ENCODE measurements at places on chromosomes 2 and 18. TPM values are rescaled to one million over a fixed set of nuclear protein-coding genes. Genes with fewer than 3 reads are reported as not detected.

The GREB1L gene
- total RNA-seq: 154 TPM

The CTIF gene
- total RNA-seq: 137 TPM

The GLI2 gene
- 3.9 TPM for total RNA-seq

The MERTK gene
- total RNA-seq: 2.3 TPM

The GKN1 gene
- not detected for total RNA-seq

The PRR30 gene
- not detected for total RNA-seq

The SRD5A2 gene
- total RNA-seq: not detected

The UGT1A6 gene
- total RNA-seq: not detected

The BOLL gene
- not detected for total RNA-seq

The LDLRAD4 gene
- total RNA-seq: 0.29 TPM

DNA sequence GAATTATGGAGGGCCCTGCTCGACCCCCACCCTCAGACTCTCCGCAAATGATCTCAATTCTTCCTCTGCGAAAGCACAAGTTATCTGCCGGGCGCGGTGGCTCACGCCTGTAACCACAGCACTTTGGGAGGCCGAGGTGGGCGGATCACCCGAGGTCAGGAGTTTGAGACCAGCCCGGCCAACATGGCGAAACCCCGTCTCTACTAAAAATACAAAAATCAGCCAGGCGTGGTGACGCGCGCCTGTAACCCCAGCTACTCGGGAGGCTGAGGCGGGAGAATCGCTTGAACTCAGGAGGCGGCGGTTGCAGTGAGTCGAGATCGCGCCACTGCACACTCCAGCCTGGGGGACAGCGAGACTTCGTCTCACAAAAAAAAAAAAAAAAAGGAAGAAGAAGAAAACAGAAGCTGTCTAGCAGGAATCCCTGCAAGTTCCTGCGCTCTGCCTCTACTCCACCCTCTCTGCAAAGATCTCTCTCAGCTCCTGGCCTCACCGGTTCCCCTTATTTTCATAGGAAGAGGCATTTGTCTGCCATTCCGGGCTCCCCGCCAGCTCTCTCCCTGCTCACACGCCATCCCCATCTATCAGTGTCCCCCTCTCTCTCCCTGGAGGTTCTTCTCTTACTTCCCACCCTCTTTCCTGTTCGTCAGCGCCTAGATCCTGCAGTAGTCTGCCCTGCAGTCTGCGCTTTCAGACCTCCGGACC is 13.5 kb upstream of the COLEC12 start:
- H3K27ac ChIP-seq: no peak overlapping the region
- DNase-seq: no peak
- peaks cover 5% of the 10 kb centered on the region for H3K27me3 ChIP-seq
- no peak overlapping the region for H3K4me3 ChIP-seq

DNA sequence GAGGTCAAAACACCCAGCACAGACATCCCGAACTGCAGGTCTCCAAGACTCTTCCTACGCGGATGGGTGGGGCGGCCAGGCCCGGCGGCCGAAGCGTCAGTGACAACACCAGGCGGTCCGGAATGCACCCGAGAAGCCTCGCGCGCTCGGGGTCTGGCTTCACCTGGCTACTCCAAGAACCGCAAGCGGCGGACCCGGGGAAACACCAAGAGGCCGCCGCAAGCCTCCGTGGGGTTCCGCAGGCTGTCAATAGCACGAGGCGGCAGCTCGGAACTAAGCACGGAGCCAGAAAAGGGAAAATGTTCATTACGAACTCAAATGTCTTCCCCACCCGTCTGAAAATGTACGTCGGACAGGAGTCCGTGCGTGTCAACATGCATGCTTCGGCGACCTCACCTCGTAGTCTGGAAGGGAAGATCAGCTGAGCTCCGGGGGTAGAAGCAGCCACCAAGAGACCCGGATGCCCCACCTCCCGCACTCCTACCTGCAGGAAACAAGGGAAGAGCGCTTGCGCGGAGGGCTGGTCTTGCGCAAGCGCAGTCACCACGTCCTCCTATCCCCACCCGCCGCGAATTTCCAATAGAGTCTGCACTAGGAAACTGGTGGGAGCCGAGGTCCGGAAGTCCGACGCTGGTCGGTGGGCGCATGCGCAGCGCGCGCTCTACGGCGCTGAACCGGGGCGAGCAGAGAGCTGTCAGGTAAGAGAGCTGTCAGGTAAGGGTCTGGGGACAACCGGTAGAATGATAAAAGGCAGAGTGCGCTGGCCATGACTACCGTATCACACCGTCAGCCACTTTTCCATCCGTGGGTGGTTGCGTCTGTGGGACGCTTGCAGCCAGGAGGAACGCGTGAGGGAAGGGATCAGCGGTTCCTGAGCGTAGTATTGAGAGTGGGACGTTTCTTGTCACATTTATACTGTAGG is at the start of the genes GPATCH11 and HEATR5B:
TSS of gene GPATCH11 (plus strand) at position 646 of the 922 bp plus-strand sequence. CDS start 3,864 bp downstream, outside the sequence.
TSS of gene HEATR5B (minus strand) at position 500 of the 922 bp plus-strand sequence. CDS start 958 bp downstream, outside the sequence.
- no peaks in the 10 kb centered on the region for H3K27me3 ChIP-seq
- no peak within 1 kb of the TSS for H3K4me3 ChIP-seq
- peak; percentile 93 for DNase-seq

DNA sequence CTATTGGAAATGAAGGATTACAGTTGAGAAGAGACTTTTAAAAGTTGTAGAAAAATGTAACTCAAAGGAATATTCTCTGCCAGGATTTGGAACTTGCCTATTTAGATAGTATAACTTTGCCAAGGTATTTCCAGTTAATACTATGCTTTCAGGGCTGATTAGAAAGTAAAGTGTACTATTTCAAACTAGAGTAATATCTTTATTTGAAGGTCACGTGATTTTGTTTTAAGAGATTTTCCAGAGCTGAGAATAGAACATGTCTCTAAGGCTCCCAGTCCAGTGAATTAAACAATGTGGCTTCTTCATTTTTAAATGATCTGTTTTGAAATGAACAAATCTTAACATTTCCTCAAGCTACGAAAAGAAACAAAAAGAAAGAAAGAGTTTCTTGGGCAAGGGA is 53.9 kb downstream of the CCDC148 start:
- no peak overlapping the region for H3K4me3 ChIP-seq
- H3K27ac ChIP-seq: no peak overlapping the region
- peaks cover 7% of the 10 kb centered on the region for H3K27me3 ChIP-seq
- peaks cover 14% of the 10 kb centered on the region for H3K4me1 ChIP-seq
- H3K36me3 ChIP-seq: no peaks in the 10 kb centered on the region
- DNase-seq: no peak

DNA sequence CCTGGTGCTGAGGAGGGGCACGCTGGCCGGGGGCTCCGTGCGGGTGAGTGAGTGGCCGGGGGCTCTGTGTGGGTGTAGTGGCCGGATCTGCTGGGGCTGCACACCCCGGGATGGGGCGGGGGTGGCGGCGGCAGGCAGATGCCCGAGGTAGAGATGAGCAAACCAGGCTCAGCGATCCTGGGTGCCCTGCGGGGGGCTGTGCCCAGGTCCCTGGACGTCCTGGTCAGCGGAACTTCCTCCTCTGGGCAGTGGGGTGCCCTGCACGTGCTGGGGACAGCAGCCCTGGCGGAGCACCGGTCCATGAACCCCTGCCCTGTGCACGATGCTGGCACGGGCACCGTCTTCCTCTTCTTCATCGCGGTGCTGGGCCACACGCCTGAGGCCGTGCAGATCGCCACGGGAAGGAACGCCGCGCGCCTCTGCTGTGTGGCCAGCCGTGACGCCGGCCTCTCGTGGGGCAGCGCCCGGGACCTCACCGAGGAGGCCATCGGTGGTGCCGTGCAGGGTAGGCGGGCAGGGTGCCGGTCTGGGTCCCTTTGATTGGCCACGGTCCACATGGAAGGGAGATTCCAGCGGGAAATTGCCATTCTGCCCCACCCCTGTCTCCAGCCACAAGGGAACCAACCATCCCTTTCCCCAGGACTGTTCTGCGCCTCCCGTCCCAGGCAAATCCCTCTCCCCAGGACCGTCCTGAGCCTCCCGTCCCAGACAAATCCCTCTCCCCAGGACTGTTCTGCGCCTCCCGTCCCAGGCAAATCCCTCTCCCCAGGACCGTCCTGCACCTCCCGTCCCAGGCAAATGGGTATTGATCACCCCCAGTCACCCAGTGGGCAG is 5.9 kb downstream of the NEU4 start:
- peaks cover 3% of the 10 kb centered on the region for H3K27me3 ChIP-seq
- no peak overlapping the region for H3K27ac ChIP-seq
- H3K4me3 ChIP-seq: no peak overlapping the region
- no peaks in the 10 kb centered on the region for H3K36me3 ChIP-seq
- no peak for DNase-seq
- H3K4me1 ChIP-seq: no peaks in the 10 kb centered on the region

- no peak overlapping the region for H3K27ac ChIP-seq
- peaks cover 30% of the 10 kb centered on the region for H3K4me1 ChIP-seq
- peaks cover 5% of the 10 kb centered on the region for H3K36me3 ChIP-seq
- H3K4me3 ChIP-seq: no peak overlapping the region
- DNase-seq: no peak
Measured at GRCh38 chr2:86226070-86226469, 26.8 kb downstream of the MRPL35 start.

DNA sequence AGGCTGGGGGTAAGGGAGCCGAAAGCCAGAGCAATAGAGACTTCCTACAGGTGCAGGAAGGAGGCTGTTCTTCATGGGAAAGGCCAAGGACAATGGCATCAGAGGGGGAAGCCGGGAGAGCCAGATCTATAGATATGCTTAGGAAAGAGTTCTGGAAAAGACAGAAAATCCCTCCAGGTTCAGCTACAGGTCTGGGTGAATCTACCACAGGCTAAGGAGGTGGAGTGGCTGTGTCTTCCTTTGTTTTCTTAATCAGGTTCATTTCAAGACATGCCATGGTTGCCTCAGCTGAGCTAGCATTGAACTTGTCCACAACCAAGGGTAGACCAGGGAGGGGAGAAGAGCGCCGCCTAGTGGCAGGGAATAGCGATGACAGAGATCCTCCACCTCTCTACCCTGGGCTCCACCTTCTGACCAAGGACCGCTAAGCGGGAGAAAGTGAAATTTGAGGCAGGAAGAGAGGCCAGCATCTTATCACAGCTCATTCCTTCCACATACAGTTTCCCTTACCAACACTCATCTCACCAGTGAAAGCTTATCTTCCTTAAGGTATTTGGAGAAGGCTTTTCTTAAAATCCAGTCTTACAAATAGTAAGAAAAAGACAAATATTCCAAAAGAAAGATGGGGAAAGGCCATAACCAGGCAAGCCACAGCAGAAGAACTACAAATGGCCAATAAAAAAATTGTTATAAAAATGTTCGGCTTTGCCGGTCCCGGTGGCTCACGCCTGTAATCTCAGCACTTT is 74.2 kb downstream of the VIT start:
- no peak overlapping the region for H3K4me3 ChIP-seq
- H3K36me3 ChIP-seq: no peaks in the 10 kb centered on the region
- no peaks in the 10 kb centered on the region for H3K4me1 ChIP-seq
- H3K27ac ChIP-seq: no peak overlapping the region

DNA sequence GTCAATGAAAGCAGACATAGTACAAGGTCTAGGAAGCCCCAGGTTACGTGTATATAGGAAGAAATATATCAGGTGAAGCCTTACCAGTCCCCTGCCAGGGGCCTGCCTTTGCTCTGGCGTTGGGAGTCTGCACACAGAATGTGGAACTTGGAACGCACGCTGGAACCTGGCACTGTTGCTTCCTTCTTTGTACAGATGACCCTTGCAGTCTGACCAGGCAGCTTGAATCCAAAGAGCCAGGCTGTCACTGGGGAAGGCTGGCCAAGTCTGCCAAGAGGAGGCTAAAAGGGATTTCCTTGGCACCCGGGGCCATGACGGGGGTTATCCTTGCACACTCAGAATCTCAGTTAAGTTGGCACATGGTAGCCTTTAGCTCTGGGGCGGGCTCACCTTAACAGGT is 39.5 kb downstream of the TMEM247 start:
- no peak for DNase-seq
- peaks cover 3% of the 10 kb centered on the region for H3K4me1 ChIP-seq
- no peak overlapping the region for H3K4me3 ChIP-seq
- H3K36me3 ChIP-seq: peaks cover 24% of the 10 kb centered on the region

- H3K27me3 ChIP-seq: peaks cover 9% of the 10 kb centered on the region
- no peaks in the 10 kb centered on the region for H3K36me3 ChIP-seq
- H3K27ac ChIP-seq: no peak overlapping the region
- DNase-seq: no peak
- H3K4me1 ChIP-seq: peaks cover 4% of the 10 kb centered on the region
- H3K4me3 ChIP-seq: no peak overlapping the region
Measured at GRCh38 chr2:98468621-98469236, 24.1 kb downstream of the INPP4A start.

- DNase-seq: no peak
- peaks cover 6% of the 10 kb centered on the region for H3K4me1 ChIP-seq
- H3K27ac ChIP-seq: no peak overlapping the region
- peaks cover 5% of the 10 kb centered on the region for H3K27me3 ChIP-seq
- H3K4me3 ChIP-seq: no peak overlapping the region
Measured at GRCh38 chr2:72032481-72033041, 115.1 kb downstream of the CYP26B1 start.

GRCh38 chr2:136113209-136113971 is 4.6 kb downstream of the CXCR4 start:
- no peak overlapping the region for H3K27ac ChIP-seq
- H3K4me3 ChIP-seq: peak overlapping the region; percentile 71
- peaks cover 2% of the 10 kb centered on the region for H3K27me3 ChIP-seq
- peaks cover 14% of the 10 kb centered on the region for H3K36me3 ChIP-seq
- DNase-seq: no peak
- peaks cover 12% of the 10 kb centered on the region for H3K4me1 ChIP-seq

DNA sequence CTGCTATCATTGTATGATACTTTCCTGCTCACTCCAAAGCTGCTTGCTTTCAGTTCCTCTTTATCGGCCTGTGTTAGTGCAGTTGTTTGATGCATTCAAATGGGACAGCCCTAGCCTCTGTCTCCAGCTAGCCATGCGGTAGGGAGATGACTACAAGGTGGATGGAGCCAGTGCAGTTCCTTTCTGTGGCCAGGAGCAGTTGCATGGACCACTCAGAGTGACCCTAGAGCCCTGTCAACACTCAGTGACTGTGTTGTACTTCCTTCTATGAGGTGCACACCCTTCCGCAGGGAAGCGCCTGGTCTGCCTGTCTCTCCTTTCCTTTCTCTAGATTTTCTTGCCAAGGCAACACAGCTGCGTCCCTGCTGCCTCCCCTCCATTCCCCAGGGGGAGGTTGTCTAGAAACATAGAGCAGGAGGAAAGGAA is 33.8 kb downstream of the KCNS3 start:
- no peak overlapping the region for H3K27ac ChIP-seq
- peaks cover 6% of the 10 kb centered on the region for H3K4me1 ChIP-seq
- no peak overlapping the region for H3K4me3 ChIP-seq
- peaks cover 6% of the 10 kb centered on the region for H3K36me3 ChIP-seq

DNA sequence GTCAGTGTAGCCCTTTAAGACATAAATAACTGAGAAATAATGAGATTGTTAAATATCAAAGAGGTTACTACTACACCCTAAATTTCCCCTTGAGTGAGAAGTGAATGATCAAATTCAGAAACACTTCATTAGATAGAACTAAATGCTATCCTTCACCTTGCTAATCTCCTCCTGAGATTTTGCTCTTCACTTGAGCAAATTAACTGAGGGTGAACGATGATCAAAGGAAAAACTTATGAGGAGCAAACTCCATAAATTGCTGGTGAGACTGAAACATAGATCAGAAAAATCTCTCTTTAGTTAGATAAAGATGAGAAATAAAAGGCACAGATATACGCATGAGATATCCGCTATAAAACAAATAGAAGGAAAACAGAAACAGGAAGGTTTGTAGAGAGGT is 63.1 kb upstream of the TANC1 start:
- H3K27ac ChIP-seq: no peak overlapping the region
- H3K36me3 ChIP-seq: no peaks in the 10 kb centered on the region
- H3K27me3 ChIP-seq: no peaks in the 10 kb centered on the region
- H3K4me3 ChIP-seq: no peak overlapping the region

GRCh38 chr2:75986617-75987016 is 275.9 kb upstream of the GCFC2 start:
- no peaks in the 10 kb centered on the region for H3K27me3 ChIP-seq
- H3K27ac ChIP-seq: no peak overlapping the region
- H3K4me1 ChIP-seq: no peaks in the 10 kb centered on the region
- H3K4me3 ChIP-seq: no peak overlapping the region
- H3K36me3 ChIP-seq: peaks cover 12% of the 10 kb centered on the region
- DNase-seq: no peak
